ENCODE measurements at places on chromosomes 2 and 18.
A peak's percentile ranks its signal among the peaks of the same experiment; 100 is the strongest.

DNA sequence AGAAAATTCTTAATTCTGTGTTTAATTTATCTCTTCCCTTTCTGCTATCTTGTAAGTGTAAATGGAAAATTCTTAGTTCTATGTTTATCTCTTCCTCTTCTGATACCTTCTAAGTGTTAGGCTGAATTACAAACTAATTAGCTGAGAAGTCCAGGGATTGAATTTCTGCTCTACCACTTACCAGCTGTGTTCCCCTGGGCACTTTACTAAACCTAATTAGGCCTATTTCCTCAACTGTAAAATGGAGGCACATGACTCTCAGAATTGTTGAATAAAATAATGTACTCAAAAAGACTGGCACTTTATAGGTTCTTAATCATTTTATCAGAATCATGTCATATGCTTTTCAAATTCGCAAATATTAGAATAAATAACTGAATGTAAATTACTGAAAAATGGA is 146.3 kb downstream of the MAP2 start:
- DNase-seq: no peak

GRCh38 chr2:43480874-43481273 is 115.0 kb downstream of the THADA start:
- no peak for DNase-seq

GRCh38 chr2:26764078-26764887 is at the start of gene SLC35F6:
Gene SLC35F6 (plus strand): TSS chr2:26764284. CDS start chr2:26764350, 66 bp downstream.
- DNase-seq: peak; percentile 83

GRCh38 chr2:3254442-3254941 is 123.1 kb downstream of the EIPR1 start:
- DNase-seq: no peak

DNA sequence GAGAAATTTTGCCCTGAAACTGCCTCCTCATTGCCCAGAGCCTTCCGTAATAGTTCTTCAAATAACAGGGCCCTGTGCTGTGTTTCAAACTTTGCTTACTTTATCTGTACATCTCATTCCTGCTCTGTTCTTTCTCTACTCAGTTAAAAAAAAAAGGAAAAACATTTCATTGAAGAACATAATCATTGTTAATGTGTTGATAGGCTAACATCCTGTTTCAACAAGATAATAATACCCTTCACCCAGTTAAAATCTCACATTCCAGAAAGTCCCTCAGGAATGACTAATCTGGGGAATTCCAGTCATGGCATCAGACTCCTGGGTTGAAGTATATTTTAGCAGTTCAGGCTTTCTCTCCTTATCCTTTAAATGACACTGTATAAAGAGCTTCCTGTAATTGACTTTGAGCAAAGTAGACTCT is 45.6 kb upstream of the ITGAV start:
- DNase-seq: no peak

GRCh38 chr2:10887476-10887875 is 24.3 kb upstream of the KCNF1 start:
- DNase-seq: no peak

DNA sequence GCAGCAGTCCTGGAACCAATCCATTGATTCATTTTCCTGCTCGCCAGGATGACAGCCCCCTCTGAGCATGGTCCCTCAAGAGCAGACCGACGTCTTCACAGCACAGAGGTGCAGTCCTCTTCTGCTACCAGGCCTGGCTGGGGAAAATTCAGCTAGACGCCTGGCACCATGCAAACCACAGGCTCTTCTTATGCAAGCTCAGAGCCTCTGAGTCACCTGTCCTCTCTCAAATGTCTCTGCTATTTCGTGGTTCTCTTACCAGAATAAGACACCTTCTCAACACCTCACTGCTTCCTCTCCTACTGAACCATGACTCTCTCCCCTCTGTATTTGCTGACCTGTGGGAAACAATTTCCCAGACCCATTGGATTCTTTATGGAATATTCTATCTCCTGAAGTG is 79.8 kb upstream of the CYRIA start:
- no peak for DNase-seq

GRCh38 chr2:113054066-113054465 is 1.4 kb upstream of the IL36B start:
- no peak for DNase-seq

DNA sequence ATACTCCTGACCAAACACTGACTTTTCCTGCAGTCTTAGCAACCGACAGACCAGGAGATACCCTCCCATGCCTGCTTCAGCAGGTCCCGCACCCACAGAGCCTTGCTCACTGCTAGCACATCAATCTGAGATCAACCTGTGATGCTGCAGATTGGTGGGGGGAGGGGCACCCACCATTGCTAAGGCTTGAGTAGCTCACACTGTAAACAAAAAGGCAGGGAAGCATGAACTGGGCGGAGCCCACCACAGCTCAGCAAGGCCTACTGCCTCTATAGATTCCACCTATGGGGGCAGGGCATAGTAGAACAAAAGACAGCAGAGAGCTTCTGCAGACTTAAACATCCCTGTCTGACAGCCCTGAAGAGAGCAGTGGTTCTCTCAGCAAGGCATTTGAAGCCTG is 109.7 kb downstream of the SP100 start:
- no peak for DNase-seq

GRCh38 chr2:64202206-64202845 is 58.1 kb upstream of the PELI1 start:
- DNase-seq: no peak

DNA sequence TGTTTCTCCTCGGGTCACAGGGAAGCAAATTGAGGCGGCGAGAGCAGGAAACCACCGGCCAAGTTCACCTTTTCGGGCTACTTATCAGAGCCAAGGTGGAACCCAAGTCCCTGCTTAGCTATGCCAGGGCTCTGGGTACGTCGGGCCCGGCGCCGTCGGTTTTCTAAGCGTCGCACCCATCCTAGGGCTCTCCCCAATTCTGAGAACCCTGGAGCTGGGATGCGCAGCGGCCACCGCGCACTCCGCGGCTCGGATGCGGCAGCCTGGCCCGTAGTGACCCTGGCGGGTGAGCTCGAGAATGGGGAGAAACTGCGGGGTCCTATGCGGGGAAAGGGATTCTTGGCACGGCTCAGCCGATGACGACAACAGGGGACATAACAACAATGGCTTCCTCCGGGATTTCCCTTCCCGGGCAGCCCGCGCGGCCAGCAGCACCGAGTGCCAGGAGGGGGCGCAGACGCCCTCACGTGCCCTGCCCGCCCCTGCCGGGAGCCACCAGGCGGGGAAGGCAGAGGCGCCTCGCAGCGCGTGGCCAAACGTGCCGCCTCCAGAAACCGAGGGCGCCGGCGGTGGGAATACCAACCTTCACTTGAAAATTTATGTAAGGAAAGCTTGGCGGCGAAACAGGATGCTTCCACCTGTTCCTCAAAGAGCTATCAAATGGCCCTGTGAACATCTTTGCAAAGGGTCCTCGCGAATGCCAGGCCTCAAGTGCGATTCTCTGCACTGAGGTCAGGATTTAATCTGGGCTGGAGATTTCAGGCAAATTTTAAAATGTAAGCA is 2.1 kb upstream of the SLC30A3 start:
- peak; percentile 45 for DNase-seq

GRCh38 chr18:75066021-75066880 is 142.7 kb downstream of the PTGR3 start:
- no peak for DNase-seq

DNA sequence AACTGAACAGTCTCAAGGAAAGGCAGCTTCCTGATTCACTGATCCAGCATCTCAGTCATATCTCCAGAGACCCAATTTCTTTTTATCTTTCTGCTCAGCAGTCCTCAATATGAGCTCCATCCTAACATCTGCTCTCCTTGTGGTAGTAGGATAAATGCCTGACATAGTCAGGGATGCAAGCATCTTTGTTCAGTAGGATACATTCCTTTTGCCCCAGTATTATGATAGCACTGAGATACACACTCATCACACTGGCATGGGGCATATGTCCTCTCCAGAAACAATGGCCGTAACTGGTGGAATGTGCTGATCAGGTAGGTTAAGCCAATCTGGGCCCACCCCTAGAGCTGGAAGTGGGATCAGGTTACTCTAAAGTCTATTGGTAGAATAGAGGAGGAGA is 207.2 kb downstream of the ETAA1 start:
- DNase-seq: no peak

DNA sequence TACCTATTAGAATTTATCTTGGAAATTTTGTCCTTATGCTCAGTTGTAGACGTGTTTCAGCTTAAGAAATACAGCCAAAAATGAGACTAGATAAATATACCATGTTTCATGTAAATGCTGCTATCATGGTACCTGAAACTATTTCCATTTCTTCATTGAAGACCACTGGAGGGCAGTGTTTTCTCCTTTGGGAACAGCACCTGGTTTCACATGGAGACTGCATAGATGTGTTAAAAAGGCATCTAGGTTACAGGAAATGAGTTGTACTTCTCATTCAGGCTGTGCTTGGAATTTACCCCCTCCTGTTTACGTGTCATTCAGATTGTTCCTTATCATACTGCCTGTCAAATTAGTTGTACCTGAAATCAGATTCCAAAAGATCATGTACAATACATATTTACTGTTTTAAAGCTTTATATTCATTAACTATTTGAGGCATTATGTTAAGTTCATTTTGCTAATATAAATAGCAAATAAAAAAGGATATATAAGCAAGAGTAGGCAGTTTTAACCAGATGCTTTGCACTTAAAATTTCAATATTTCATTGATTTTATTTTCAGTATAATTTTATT is 57.3 kb upstream of the PSMD14 start:
- DNase-seq: no peak

- DNase-seq: no peak
Observed at GRCh38 chr2:237413777-237414661, at the start of gene COL6A3. Gene COL6A3 (minus strand): TSS chr2:237414164. CDS start chr2:237396817, 17,347 bp downstream.

DNA sequence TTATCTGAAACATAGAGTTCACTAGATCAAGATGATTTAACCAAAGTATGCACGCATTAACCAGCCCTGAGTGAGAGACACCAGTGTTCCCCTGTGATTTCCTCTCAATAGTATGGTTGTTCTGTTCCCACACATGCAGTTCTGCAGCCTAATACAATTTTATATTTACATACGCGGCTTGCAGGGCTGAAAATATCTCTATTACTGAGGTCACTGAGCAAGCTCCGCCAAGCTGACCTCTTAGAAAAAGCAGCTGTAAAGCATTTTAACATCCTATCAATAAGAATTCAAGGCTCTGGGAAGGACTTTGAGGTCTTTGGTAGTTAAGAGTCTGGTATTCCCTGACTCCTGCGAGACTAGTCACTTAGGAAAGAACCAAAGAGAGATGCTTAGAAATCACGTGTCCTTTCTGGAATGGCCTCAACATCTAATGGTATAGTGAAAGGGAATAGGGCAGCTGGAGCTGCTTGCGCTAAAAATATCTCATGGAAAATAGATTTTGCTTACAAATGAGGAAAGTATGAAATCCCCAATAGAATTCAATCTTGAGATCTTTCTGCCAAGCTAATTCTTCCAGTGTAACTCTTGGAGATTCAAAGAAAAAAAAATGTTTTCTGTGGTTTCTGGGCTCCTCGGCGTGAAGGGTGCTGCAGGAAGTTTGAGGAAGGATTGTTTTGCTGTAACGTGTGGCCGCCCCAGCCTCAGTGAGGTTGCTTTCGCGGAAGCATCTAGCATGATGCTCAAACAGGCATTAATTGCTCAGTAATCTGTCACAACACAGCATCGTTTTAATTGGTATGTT is 59.2 kb downstream of the DOCK10 start:
- DNase-seq: peak; percentile 34

DNA sequence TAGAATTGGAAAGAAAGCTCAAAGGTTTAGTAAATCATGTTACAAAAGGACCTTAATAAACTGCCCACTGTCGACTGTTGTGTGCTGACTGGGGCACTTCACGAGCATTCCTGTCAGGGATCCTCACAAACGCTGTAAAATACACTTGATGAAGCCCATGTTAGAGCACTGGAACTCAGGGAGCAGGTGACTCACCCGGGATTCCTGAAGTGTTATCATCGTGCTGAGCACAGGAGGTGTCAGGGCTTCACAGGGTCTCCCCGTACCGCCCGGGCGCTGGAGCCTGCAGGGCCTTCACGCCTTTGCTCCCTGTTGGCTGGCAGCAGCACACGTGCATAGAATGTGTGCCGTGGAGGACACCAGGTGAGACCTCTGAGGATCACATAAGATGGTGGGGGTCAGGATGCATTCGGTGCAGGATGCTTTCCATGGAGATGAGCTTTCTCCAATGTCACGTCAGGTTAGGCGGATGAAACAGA is 187.3 kb downstream of the SNTG2 start:
- no peak for DNase-seq

GRCh38 chr2:23850564-23851256 is 76.2 kb downstream of the ATAD2B start:
- no peak for DNase-seq

GRCh38 chr2:240605867-240606743 is 19.2 kb upstream of the GPR35 start:
- DNase-seq: peak; percentile 2

GRCh38 chr18:65477455-65477854 is 273.4 kb upstream of the CDH7 start:
- no peak for DNase-seq

- no peak for DNase-seq
Observed at GRCh38 chr2:112793449-112793978, 9.2 kb upstream of the IL1A start.

DNA sequence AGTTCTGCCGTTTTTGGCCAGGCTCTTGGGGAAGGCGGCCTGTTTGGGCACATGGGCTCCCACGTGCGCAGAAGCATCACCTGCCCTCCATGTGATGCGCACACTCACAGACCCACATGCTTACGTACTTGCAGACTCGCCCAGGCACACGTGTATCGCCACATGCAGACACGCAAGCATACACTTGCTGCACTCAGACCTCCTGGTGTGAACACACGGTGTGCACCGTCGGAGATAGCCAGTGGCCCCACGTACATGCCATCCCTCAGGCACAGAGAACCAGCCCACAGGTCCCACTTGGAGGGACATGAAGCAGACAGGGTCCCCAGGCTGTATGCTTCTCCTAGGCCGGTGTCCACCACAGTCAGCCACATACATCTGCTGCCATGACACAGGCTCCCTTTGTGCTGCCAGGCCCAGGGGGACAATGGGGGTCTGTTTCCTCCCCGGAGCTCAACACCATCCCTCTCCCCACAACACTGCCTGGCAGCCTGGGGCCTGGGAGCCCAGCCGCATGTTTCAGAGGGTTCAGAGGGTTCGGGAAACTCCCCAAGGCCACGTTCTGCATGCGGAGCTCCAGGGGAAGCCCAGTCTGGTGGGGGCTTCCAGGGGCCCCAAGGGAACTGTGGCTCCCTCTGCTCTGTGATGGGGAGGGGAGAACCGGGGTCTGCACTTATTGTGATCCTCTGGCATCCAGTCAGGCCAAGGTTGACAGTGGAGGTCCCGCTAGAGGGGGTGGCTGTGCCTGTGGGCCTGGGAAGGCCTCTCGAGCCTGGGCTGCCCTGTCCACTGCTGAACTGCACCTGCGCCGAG is 208.1 kb upstream of the HAAO start:
- DNase-seq: no peak

DNA sequence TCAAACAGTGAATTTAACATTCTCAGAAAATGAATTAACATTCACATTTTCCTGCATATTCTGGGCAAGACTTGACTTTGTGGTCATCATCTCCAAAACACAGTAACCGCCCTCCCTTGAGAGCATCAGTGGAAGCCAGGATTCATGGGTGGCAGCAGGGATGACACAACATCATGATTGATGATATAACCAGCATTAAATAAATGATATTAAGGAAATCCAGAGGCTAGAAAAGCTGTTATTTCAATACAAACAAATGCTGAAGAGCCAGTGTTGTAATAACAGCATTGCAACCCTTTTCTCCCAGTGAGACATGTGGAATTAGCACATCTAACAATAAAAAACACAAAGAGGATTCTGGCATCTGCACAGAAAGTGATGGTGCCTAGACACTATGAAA is 41.1 kb downstream of the CDC42EP3 start:
- no peak for DNase-seq

Measured in activated gamma-delta T cell treated with Interleukin-2 at 50 U/mL for 16 hours (primary cell).